CD8-positive, alpha-beta memory T cell (primary cell): ENCODE measurements at places on chromosomes 1 and 21. TPM values are rescaled to one million over a fixed set of nuclear protein-coding genes. Genes with fewer than 3 reads are reported as not detected.

ANGPTL3 gene
- not detected for total RNA-seq

CFAP141 gene
- total RNA-seq: not detected

DNA sequence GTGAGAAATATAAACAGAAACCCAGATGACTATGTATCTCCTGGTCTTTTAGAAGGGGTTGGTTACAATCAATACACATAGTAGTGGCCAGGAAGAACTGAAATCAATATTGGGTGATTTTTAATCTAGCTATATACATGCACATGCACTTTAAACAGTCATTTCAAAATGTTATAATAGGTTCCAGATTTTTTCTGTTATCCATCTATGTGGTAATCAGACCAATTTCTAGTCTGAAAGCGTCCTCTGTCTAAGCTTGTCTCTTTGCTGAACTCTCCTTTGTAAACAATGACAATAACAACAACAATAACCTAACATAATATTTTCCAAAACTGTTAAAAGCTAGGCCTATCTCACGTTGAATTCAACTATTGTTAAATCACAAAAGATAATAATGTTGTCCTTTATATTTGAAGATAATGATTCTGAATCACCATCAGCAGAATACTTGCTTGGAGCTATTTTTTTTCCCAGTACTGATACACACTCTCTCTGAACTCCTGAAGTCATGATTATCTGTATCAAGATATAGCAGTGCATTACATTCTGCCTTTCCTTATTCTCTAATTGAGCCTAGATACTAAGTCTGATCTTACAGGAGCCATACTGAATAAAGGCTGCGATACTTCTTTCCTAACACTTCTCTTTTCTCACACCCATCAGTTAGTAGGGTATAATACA is 496.8 kb upstream of the ZRANB2 start:
- no peaks in the 10 kb centered on the region for H3K4me1 ChIP-seq
- H3K4me3 ChIP-seq: no peak overlapping the region
- H3K36me3 ChIP-seq: no peaks in the 10 kb centered on the region
- H3K27ac ChIP-seq: no peak overlapping the region
- no peaks in the 10 kb centered on the region for H3K27me3 ChIP-seq

GRCh38 chr1:30273456-30273855 is 449.9 kb downstream of the MATN1 start:
- H3K27me3 ChIP-seq: no peaks in the 10 kb centered on the region
- H3K4me1 ChIP-seq: no peaks in the 10 kb centered on the region
- no peak for DNase-seq

- H3K4me1 ChIP-seq: no peaks in the 10 kb centered on the region
- no peaks in the 10 kb centered on the region for H3K27me3 ChIP-seq
- no peak overlapping the region for H3K4me3 ChIP-seq
- DNase-seq: no peak
Observed at GRCh38 chr1:225812488-225813213, 2.7 kb downstream of the EPHX1 start.
